ENCODE measurements at places on chromosomes 4 and X. TPM values are rescaled to one million over a fixed set of nuclear protein-coding genes. Genes with fewer than 3 reads are reported as not detected.

DNA sequence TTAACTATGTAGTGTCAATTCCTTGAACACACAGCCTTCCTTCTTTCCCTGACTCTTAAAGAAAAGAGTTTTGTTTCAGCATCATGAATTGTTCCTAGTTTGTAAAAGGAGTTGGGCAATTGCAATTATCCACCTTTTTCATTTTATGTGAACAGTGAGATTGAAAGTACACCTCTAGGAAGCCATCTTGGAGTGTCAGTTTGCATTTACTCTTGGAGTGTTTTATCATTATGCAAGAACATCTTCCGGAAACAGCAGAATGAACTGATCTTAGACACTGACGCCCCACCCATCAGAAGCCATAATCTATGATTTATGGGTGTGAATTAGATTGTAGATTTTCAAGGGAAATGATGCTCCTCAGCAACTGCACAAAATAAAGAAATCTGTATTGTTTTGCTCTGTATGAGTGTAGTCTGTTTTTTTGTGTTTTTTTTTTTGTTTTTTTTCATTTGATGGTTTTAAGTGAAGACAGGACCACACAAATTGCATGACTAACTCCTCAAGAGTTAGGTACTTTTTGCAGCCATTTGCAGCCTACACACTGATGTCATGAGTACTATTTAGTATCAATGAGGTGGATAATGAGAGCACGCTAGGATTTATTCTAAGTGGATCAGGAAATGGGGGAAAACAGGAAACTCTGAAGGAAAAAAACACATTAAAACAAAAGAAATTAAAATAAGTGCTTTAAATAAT is 19.5 kb upstream of the FGF2 start:
- no peak for DNase-seq

The ADH7 gene
- not detected for polyA plus RNA-seq

GRCh38 chr4:25889589-25890503 is 24.2 kb upstream of the SMIM20 start:
- no peak for DNase-seq

The PCDH10 gene
- polyA plus RNA-seq = 17.5 TPM

DNA sequence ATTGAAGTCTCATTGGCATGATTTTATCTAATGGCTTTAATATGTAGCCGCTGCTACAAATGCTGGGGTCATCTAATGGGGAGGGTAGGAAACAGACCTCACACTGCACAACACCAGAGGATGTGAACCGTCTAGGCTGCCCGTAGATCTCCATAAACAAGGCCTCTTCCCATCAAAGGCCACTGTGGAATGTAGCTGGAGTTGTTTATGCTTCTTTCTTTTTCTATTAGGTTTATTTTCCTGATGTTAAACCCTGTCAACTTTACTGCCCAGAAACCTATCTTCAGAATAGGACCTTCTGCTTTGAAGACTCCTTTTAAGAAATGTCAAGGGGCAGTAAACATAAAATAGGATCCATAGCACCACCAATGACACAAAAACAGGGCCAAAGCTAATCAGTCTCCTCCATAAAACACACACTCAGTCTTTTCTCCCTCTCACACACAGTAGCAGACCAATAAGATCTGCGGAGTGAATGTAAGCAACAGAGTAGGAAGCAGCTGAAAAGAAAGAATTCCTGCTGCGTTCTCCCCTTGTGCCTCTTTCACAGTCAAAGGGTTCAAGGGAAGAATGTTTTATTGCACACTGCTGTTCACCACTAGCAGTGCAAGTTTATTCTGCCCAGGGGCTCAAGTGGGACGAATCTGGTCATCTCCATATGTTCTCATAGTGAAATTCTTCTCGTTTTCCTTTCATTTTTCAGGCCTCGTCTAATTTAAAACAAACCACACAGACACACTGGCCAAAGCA is 72.2 kb downstream of the MAML3 start:
- no peak for DNase-seq
